ENCODE measurements at places on chromosomes 12 and 14. TPM values are rescaled to one million over a fixed set of nuclear protein-coding genes. Genes with fewer than 3 reads are reported as not detected.

DNA sequence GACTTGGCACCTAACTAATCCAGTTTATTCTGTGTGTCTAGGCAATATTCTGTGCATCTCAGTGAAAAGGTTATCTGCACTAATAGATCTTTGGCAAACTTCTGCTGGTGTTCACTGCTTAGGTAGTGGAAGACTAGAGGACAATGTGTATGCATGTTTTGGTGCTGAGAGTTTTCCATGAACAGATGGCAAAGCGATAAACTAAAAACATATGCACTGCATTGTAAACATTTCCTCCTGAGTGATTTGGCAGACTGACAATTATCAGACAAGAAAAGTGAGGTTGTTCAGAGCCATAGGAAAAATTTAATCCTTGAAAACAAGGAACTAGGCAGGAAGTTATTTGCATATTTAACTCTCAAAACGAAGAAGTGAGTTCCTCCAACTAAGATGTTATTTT lies 400.4 kb downstream of the ATP23 start:
- no peaks in the 10 kb centered on the region for H3K27me3 ChIP-seq
- H3K4me3 ChIP-seq, result no peak overlapping the region

DNA sequence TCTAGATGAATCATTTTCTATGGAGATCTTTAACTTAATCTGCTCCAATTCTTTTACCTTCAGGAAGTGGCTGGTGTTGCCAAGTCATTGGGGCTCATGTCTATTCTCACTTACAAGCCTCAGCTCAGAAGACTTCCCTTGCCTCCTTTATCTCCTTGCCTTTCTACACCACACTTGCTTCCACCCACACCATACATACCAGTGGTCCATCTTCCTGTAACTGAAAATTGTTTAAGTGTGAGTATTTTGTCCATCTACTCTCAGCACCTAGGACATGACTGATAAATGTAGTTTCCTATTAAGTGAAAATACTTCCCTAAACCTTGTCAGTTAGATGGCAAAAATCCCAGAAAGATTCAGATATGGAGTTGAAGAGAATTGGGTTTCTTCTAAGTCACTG lies 199.7 kb upstream of the CPNE8 start:
- DNase-seq, result no peak

GRCh38 chr14:28515571-28515970 lies 251.0 kb upstream of the FOXG1 start:
- no peaks in the 10 kb centered on the region for H3K27me3 ChIP-seq
- no peaks in the 10 kb centered on the region for H3K4me1 ChIP-seq
- no peak for DNase-seq
- H3K36me3 ChIP-seq, result no peaks in the 10 kb centered on the region
- no peak overlapping the region for H3K27ac ChIP-seq

GRCh38 chr12:13242936-13243335 lies 46.4 kb downstream of the EMP1 start:
- no peak overlapping the region for H3K27ac ChIP-seq
- no peak overlapping the region for H3K4me3 ChIP-seq
- H3K27me3 ChIP-seq, result no peaks in the 10 kb centered on the region
- DNase-seq, result no peak

DNA sequence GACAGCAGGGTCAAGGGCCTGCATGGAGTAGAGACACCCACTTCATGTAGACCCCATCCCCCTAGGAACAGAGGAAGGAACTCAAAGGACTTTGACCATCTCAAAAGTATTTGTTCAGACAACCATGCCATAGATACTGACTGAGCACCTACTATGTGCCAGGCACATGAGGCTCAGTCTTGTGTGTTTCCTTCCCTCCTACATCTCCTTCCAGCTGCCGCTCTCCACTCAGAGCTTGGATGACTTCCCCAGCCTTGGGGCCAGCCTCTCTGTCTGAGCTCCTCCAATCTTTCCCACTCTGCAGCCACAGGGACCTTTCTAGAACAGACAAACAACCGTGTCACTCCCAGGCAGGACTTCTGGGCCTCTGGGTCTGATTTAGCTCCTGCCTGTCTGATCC lies 2.5 kb downstream of the TRPV4 start:
- DNase-seq, result no peak
- H3K4me1 ChIP-seq, result no peaks in the 10 kb centered on the region
- H3K27ac ChIP-seq, result no peak overlapping the region
- H3K4me3 ChIP-seq, result no peak overlapping the region
- H3K36me3 ChIP-seq, result no peaks in the 10 kb centered on the region

DNA sequence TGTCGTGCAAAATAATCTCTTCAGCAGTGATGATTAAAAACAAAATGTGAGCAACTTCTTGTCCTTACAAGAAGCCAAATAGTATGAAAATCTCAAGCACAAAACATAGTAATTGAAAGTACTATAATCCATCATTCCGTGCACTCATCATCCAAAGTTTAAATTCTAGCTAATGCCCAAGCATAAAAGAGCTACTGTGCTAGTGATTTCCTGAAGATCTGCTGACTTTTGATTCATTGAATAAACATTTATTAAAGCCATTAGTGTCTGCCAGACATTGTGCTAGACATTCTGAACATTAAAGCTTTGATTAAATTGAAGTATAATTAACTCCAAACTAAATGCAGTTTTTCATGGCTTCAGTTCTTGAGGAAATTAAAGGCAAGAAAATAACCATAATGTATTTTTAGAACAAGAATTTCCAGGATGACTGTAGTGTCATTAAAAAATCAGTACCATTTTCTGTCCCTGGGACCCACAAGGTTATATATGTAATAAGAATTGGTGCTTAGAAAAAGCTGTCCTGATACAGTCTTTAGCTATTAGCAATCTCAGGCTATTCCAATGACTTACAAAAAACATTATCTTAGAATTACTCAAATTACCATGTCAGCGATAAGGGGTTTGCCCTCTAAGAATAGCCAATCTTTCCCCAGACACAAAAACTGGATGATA lies 71.7 kb downstream of the CMAS start:
- DNase-seq, result no peak
- no peak overlapping the region for H3K27ac ChIP-seq
- no peak overlapping the region for H3K4me3 ChIP-seq
- no peaks in the 10 kb centered on the region for H3K4me1 ChIP-seq
- no peaks in the 10 kb centered on the region for H3K27me3 ChIP-seq
- no peaks in the 10 kb centered on the region for H3K36me3 ChIP-seq

GRCh38 chr12:19223018-19223417 lies 93.5 kb downstream of the PLEKHA5 start:
- no peak for DNase-seq
- H3K27me3 ChIP-seq, result no peaks in the 10 kb centered on the region
- no peak overlapping the region for H3K4me3 ChIP-seq
- H3K27ac ChIP-seq, result no peak overlapping the region

DNA sequence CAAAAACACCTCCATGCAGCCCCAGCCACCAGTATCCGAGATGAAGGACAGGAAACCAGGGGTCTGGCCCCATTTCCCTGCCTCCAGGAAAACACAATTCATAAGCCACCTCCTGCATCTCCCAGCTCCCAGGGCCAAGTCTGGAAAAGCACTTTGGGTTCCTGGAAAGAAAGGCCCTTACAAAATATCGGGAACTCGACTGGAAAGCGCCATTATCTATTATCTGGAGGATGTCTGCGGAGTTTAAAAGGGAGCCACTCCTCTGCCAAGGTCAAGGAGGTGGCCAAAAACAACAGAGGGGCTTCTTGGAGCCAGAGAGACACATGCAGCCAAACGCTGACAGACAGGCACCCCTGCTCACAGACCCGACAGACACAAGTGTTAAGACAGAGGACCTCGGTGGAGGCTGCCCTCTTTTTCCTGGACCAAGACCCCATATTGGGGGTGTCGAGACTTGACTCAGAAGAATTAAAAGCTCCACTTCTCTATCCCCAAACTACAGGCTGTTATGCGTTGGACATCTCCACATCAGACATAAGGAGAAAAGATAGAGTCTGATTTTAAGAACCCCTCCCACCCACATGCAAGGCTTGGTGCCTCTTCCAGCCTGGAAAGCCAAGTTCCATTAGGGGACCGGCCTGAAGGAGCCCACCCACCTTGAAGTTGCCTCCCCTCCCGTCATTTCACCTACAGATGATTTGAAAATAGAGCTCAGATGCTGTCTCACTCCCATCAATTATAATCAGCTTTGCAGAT lies 9.6 kb downstream of the ACTN1 start:
- no peak overlapping the region for H3K27ac ChIP-seq
- no peaks in the 10 kb centered on the region for H3K27me3 ChIP-seq
- DNase-seq, result no peak

GRCh38 chr14:54585214-54585613 lies 18.3 kb downstream of the SAMD4A start:
- no peaks in the 10 kb centered on the region for H3K27me3 ChIP-seq
- no peaks in the 10 kb centered on the region for H3K4me1 ChIP-seq
- no peak for DNase-seq

DNA sequence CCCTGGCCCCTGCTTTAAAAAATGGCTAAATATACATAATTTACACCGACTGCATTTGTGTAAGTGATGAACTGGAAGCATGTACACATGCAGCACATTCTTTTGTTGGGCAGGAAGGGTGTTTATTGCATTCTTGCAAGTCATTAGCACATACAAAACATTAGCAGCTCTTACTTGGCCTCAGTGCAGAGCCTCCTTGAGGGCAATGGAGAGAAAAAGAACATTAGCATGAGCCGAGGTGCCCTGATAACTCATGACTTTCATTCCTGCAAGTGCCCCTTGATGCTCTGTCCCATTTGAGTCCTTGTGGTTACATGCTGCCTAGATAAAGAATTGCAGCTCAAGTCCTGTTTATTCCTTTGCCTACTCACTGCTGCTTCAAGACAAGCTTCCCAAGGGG lies 61.9 kb downstream of the PAX9 start:
- no peak overlapping the region for H3K4me3 ChIP-seq
- no peak for DNase-seq
- H3K36me3 ChIP-seq, result no peaks in the 10 kb centered on the region
- H3K27me3 ChIP-seq, result no peaks in the 10 kb centered on the region

GRCh38 chr12:52607314-52607713 lies 6.1 kb upstream of the KRT72 start:
- no peak overlapping the region for H3K27ac ChIP-seq
- no peaks in the 10 kb centered on the region for H3K27me3 ChIP-seq
- H3K4me1 ChIP-seq, result no peaks in the 10 kb centered on the region
- H3K4me3 ChIP-seq, result no peak overlapping the region
- H3K36me3 ChIP-seq, result no peaks in the 10 kb centered on the region

GRCh38 chr14:54916101-54916500 lies 13.5 kb upstream of the GCH1 start:
- DNase-seq, result no peak
- H3K4me3 ChIP-seq, result no peak overlapping the region
- no peaks in the 10 kb centered on the region for H3K36me3 ChIP-seq
- no peaks in the 10 kb centered on the region for H3K4me1 ChIP-seq
- H3K27me3 ChIP-seq, result peaks cover 2% of the 10 kb centered on the region
- no peak overlapping the region for H3K27ac ChIP-seq

DNA sequence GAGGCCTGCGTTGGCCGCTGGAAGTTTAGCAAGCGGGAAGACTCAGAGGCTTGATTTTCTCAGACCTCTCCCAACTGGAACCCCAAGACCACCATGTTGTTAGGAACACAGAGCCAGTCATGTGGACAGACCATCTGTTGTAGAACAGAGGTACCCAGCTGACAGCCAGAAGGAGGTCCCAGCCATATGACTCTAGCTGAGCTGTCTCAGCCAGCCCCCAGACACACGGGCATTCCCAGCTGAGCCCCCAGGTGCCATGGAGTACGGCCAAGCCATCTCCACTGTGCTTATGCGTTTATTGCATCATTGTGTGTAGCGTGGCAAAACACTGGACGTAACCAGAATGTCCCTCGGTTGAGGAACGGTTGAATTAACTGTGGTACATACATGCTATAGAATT lies 421.9 kb downstream of the TMEM132D start:
- H3K27me3 ChIP-seq, result no peaks in the 10 kb centered on the region
- no peak overlapping the region for H3K27ac ChIP-seq
- no peak for DNase-seq
- H3K4me1 ChIP-seq, result no peaks in the 10 kb centered on the region

DNA sequence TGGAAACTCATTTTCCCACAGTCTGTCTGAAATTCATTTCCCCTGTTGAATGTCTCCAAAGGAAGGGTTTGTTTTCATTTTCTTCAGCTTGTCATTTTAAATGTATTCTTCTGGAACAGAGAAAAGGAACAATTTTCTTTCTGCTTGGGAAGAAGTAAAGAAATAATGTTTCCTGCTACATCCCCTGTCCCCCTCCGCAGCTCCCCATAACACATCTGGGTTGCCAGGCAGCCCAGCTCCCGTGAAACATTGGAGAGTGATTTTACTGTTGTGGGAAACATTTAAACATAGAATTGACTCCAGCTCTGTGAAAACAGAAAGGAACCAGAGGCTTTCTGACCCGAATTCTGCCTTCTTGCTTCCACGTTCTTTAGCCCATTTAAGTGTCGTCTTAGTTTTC lies 159.5 kb downstream of the TMEM132C start:
- no peaks in the 10 kb centered on the region for H3K36me3 ChIP-seq
- H3K4me3 ChIP-seq, result no peak overlapping the region
- DNase-seq, result no peak
- H3K4me1 ChIP-seq, result no peaks in the 10 kb centered on the region

- H3K4me1 ChIP-seq, result peaks cover 13% of the 10 kb centered on the region
- no peaks in the 10 kb centered on the region for H3K27me3 ChIP-seq
- H3K4me3 ChIP-seq, result no peak overlapping the region
- no peak overlapping the region for H3K27ac ChIP-seq
- no peak for DNase-seq
- peaks cover 11% of the 10 kb centered on the region for H3K36me3 ChIP-seq
These were observed 11.0 kb downstream of the ZFC3H1 start for GRCh38 chr12:71652656-71653055.

DNA sequence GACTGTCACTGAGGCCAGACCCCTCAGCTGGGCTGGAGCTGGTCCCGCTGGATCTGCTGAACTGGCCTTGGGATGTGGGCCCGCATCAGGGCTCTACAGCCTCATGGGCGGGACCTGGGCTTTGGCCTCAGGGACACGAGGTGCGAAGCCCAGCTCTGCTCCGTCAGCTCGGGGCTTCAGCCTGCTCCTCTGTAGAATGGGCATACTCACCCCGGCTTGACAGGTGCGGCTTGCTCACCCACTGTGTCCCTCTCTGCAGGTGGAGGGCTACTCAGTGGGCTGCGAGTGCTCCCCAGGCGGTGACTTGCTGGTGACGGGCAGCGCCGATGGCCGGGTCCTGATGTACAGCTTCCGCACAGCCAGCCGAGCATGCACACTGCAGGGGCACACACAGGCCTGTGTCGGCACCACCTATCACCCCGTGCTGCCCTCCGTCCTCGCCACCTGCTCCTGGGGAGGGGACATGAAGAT lies 57.6 kb downstream of the BEGAIN start:
- DNase-seq, result no peak
- H3K4me1 ChIP-seq, result no peaks in the 10 kb centered on the region
- H3K27ac ChIP-seq, result no peak overlapping the region
- H3K27me3 ChIP-seq, result no peaks in the 10 kb centered on the region

- H3K36me3 ChIP-seq, result no peaks in the 10 kb centered on the region
- H3K4me1 ChIP-seq, result no peaks in the 10 kb centered on the region
- no peak for DNase-seq
- no peaks in the 10 kb centered on the region for H3K27me3 ChIP-seq
- H3K27ac ChIP-seq, result no peak overlapping the region
- H3K4me3 ChIP-seq, result no peak overlapping the region
These were observed 25.7 kb downstream of the ANO4 start for GRCh38 chr12:100820314-100820713.

OLR1 gene
- total RNA-seq, result not detected

TSHR gene
- total RNA-seq, result 0.37 TPM

KCNK13 gene
- not detected for total RNA-seq

KLRC1 gene
- not detected for total RNA-seq

RNF212B gene
- total RNA-seq, result not detected

All from B cell (primary cell).